ENCODE measurements at places on chromosomes 4 and X.

- no peak for DNase-seq
These were observed 169.7 kb downstream of the RAP1GDS1 start for GRCh38 chr4:98430708-98431403.

DNA sequence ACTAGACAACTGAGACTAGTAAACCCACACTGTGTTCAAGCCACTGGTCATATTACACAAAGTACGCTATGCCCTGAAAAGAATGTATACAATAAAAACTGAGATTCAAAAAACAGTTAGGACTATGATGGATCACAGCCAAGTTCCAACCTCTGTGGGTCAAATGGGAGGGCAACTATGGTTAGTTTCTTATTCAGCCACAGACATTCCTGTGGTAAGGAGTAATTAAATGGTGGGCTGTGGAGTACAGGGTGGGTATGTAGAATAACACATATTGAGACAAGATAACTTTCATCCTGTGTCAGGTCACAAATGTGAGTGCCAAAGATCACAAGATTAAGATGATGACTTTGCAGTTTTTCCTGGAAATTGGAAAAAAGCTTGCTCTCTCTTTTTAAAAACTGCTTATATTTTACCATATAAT lies 167.2 kb downstream of the NPNT start:
- DNase-seq = no peak

- DNase-seq = no peak
These were observed 34.1 kb downstream of the HNRNPH2 start for GRCh38 chrX:101442085-101442484.

- no peak for DNase-seq
These were observed 494.2 kb upstream of the FSTL5 start for GRCh38 chr4:162657966-162658365.

DNA sequence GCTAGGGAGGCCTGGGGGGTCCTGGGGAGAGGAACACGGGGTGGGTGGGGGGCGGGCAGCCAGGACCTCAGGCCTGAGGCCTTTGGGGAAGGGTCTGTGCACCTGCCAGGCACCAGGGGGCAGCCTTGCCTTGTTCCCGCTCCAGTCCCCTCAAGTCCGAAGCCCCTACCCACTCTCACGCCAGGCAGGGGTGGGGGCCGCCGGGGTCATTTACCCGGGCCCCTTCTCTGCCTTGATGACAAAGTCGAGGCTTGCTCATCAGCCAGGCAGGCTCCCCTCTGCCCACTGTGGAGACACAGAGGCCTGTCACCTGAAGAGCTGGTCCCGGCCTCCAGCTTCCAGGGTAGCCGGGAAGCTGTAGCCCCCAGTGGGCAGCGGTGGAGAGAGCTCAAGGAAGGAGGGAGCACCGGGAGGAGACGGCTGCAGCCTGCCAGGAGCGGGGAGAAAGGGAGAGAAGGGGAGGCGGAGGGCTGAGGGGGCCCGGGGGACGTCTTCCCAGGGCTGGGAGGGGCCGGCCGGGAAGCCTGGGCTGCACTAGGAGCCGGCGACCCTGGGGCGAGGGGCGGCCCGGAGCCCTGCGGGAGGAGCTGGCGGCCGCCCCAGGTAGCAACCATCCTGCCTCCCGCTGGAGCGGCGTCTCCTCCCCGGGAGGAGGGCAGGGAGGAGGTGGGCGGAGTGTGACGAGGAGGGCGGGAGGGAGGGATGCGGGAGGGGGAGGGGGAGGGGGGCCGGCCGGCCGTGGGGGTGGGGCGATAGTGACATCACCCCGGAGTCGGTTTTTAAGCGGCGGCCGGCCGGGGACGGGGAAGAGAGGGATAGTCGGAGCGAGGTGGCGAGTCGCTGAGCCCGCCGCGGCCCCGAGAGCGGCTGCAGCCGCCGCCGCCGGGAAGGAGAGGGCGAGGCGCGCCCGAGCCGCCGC lies at the start of gene SLC6A8:
TSS of gene SLC6A8 (plus strand) at position 806 of the 919 bp plus-strand sequence. CDS start 649 bp downstream, outside the sequence.
- no peak for DNase-seq

DNA sequence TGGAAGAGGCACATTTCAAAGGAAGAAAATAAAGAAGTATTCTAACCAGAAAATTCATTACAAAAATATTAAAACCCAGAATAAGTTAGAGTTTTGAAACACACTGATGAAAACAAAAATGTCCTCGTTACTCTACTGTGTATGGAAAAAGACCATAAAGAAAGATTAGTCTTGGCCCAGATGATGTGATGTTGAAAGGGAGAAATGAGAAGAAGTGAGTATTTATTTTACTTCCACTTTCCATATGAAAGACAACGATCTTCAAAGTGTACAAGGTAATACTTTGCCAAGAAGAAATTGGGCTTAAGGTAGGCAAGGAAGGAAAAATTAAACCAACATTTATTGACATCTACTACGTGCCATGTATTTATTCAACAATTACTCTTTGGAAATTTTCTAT lies 48.6 kb upstream of the EMCN start:
- DNase-seq = no peak

- DNase-seq = no peak
These were observed 70.8 kb downstream of the SORCS2 start for GRCh38 chr4:7263166-7263565.

DNA sequence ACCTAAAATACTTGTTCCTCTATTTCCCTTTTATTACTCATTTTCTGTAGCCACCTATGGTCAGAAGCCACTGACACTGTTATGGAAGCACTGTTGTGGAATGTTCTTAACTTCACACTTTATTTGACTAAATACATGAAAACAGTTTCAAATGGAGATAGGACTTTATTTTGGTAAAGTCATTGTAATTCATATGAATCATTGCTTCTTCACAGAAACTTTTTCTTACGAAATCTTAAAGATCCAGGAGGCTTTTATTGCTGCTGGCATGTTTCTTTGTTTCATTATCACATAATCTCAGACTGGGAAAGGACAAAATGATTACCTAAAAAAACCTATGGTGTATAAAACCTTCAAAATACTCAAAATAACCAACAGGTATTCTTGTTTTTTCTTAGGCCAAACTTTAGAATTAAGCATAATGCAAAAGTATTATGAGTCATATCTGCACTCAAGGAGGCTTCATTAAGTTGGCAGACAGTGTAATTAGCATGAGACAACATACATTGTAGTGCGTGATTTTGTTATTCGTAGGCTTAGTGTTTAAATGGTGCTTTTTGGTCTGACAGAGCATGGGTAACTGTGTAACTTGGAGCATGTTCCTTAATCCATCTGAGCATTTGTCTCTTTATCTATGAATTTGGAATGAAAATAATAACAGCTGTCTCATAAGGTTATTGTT lies 58.0 kb downstream of the SH3BGRL start:
- no peak for DNase-seq

GRCh38 chr4:143082701-143083100 lies 102.0 kb upstream of the USP38 start:
- DNase-seq = no peak

- DNase-seq = no peak
These were observed 42.8 kb downstream of the PDE5A start for GRCh38 chr4:119585771-119586170.

DNA sequence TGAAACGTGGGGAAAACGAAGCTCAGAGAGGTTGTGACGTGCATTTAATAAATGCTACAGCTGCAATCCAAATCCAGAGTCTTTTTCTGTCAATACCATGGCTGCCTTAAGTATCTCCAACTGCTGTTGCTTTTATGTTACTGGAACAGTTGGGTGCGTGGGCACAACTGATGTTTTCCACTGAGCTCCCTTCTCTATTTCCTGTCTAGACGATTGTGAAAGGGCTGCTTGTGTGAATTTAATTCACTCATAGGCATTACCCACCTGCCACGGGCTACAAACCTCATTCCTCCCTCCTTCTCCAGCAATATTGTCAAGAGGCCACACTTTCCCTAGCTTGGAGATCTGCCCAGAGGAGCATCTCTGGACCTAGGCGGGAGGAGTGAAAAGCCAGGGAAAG lies 526.0 kb downstream of the MID1IP1 start:
- no peak for DNase-seq

DNA sequence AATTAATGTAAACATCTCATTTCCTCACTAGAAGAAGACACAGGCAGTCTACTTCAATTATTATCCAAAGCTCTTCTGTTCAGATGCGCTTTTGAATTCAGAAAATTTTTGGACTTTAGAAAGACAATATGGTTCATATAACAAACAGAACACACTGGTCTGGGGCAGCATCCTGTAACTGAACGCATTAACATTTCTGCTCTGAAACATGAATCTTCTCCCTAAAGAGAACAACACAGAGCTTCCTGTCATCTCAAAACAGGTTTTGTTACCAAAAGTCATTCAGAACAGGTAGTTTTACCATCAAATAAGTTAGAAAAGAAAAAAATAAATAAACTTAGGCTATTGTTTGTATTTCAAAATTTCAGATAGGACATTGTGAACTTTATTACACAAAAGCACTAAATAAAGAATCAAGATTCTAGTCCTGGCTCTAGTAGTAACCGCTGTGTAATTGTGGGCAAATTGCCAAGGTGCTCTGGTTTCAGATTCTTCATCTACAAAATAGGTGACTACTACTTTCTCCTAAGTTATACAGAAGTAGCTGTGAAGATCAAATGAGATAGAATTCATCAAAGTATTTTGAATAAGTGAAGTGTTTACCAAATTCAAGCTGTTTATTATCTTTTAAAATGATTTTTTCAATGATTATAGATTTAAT lies 252.3 kb upstream of the RASGEF1B start:
- peak; percentile 19 for DNase-seq

DNA sequence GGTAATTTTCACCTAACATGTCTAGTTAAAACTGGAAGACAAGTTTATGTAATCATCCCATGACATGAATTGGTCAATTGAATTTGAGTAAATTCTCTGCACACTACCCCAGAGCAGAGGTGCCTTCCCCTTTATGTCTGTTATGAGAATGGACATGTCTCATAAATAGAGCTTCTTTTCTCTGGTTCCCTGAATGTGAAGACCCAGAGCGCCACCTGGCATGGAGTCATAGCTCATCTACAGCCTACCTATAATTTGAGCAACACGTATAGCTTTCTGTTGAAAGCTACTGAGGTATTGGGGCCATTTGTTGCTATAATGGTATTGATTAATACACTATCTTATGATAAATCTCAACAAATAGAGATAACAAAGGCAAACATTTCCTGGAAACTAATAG lies 626.5 kb upstream of the GALNTL6 start:
- no peak for DNase-seq

GRCh38 chr4:8639777-8640720 lies 47.5 kb downstream of the CPZ start:
- no peak for DNase-seq

GRCh38 chr4:120683897-120684540 lies 238.5 kb downstream of the PRDM5 start:
- no peak for DNase-seq

GRCh38 chr4:151882072-151882803 lies 121.4 kb upstream of the GATB start:
- peak; percentile 2 for DNase-seq

DNA sequence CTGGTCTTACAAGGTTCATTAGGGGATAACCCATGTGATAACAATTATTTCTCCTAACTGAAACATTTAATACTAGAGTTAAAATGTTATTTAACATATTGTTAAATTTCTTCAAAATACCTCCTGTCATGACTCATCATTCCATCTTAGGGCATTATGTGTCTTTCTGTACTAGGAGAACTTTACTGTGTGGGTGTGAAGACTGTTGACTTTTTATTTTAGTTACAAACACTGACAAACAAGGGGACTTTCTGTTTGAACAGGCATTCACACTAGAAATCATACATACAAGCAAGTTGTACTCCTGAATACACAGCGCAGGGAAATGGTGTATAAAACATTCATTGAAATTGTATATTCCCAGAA lies 175.9 kb downstream of the FBXW7 start:
- DNase-seq = no peak

GRCh38 chr4:123617791-123618190 lies 221.2 kb downstream of the SPRY1 start:
- DNase-seq = no peak

GRCh38 chr4:123807187-123807586 lies 410.6 kb downstream of the SPRY1 start:
- DNase-seq = no peak

- no peak for DNase-seq
These were observed 448 bp downstream of the TLL1 start for GRCh38 chr4:165873298-165874071.

DNA sequence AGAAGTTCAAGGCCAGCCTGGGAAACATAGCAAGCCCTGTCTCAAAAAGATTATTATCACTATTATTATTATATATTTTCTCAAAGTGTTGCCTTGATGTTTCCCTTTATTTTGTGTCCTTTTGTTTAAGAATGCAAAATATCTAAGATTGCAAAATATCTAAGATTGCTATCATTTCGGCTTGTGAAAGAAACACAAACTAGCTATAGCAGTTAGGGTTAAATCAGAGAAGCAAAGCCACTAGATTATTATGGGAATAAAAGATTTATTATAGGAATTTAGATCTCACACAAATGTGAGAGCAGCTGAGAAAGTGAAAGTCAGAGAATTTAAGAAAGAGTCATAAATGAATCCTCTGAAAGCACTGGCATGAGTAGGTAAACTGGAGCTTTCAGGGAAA lies 18.0 kb upstream of the TMEM184C start:
- no peak for DNase-seq

GRCh38 chr4:85372966-85373365 lies 102.0 kb upstream of the ARHGAP24 start:
- no peak for DNase-seq

DNA sequence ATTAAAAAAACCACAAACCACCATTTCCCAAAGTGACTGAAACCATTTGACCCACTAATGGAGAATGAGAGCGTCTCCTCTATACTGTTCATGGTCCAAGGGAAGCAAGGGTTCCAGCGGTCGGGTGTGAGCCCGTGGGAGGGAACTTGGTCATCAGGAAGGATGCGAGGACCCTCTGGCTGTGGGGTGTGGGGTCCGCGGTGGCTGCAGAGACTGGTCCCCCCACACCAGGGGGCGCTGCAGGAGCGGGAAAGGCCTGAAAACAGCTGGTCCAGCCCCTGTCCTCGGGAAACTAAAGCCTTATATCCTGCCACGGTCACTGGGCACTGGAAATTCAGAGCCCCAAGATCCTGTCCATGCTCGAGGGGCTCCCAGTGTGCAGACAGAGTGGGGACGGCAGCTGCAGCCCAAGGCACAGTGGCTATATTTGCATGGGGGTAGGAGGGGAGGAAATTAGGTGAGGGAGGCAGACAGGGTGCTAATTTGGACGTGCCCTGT lies 4.3 kb downstream of the BLOC1S4 start:
- DNase-seq = peak; percentile 69

- no peak for DNase-seq
These were observed 48.8 kb downstream of the PCGF3 start for GRCh38 chr4:754221-755120.

- DNase-seq = no peak
These were observed 325.4 kb downstream of the PCDH10 start for GRCh38 chr4:133474501-133474900.

DNA sequence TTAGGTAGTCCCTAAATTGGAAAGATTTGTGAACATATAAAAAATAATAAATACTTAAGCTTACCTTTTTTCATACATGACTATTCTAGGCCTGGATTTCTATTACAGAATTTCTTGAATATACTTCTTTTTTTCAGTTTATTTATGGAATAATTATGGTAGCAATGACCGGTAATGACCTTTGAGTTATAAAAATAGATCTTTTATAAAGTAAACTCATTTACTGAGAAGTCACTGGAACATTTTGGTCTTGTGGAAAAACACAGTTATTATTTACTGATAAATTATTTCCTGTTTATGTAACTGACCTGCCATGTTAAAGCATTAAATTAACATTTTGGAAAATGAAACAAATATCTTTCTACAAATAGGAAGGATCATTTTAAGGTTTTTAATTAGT lies 80.4 kb upstream of the RASGEF1B start:
- no peak for DNase-seq

- DNase-seq = no peak
These were observed 3.5 kb downstream of the ASMTL start for GRCh38 chrX:1449036-1449822.

- no peak for DNase-seq
These were observed 32.4 kb upstream of the TMEM131L start for GRCh38 chr4:153433754-153434105.

GRCh38 chrX:147917700-147918695 lies 6.3 kb downstream of the FMR1 start:
- DNase-seq = peak; percentile 29

All from CD4-positive, alpha-beta memory T cell (primary cell).